ENCODE measurements at places on chromosomes 11 and 22.

DNA sequence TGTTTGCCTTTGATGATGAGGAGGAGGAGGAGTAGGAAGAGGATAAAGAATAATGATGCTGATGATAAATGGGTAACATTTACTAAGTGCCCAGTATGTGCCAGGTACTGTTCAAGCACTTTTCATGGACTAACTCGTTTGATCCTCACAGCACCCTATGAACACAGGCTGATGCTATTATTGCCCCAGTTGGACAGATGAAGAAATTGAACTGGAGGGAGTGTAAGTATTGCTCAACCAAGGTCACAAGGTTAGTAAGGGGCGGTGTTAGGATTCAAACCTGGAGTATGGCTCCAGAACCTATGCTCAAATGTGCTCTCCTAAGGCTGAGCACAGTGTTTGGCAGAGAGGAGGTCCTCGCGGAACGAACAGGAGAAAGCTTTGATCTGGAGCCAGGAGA is 78.6 kb downstream of the SYN3 start:
- DNase-seq: no peak

DNA sequence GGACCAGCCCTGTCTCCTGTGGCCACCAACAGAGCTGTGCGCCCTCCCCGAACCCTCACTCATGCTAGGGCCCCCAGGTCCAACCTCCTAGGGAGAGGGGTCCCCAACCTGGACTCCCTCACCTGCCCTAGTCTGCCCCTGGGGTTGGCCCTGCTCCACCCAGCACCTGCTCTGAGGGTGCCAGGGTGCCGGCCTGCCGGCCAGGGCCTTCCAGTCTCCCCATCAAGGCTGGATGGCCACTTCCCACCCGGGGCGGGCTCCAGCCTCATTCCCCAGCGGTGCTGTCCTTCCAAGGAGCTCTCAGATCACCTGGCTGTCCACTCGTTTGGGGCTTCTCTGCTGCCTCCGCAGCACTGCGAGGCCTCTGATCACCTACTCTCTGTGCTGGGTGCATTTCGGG is 39.1 kb downstream of the CDKN1C start:
- no peak for DNase-seq

GRCh38 chr11:90134478-90135003 is at the start of gene NAALAD2:
Gene NAALAD2 (plus strand): TSS chr11:90134663. CDS start chr11:90134759, 96 bp downstream.
- DNase-seq: peak; percentile 51

- no peak for DNase-seq
These were observed 34.1 kb downstream of the ARAP1 start for GRCh38 chr11:72718101-72718501.

DNA sequence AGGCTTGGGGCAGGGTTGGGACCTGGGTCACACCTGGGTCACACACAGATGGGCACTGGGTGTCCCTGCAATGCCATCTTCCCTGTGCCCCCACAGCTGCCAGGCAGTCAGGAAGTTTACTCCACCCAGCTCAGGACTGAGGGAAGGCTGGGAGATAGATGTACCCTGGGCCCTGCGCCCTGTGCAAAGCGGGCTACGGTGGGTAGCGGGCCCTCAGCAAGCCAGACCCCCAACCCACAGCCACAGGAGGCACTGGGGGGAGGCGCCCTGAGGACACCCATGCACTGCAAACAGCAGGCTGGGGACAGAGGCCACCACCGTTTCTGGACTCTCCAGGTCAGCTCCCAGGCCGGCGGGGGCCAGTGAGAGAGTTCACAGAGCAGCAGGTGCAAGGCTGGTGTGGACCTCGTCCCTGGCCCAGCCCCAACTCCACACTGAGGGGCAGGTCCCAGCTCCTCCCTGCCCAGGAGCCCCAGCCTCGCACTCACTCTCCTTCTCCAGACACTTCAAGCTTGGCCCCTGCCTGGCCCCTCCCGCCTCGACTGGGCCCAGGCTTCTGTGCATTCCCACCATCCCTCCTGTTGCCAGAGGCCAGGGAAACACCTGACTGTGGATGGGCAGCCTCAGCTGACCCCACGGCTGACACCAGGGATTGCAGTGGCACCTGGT is 4.9 kb downstream of the DUSP8 start:
- DNase-seq: no peak

- no peak for DNase-seq
These were observed 484.6 kb downstream of the OPCML start for GRCh38 chr11:133047771-133048115.

DNA sequence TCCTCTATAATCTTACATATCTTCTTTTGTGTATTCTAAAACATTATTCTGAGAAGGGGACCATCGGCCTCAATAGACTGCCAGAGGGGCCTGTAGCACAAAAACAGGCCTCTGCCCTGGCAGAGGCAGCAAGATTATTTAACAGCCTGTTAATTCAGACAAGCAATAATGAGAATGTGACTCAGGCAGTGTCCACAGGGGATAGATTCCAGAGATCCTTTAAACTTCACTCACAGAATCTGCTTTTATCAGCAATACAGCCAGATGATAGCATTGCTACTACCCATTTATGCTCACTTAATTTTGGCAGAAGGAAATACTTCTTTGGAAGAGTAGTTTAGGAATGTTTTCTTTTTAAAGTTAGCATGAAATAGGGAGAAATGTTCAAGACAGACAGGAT is 44.9 kb downstream of the AAMDC start:
- DNase-seq: no peak

DNA sequence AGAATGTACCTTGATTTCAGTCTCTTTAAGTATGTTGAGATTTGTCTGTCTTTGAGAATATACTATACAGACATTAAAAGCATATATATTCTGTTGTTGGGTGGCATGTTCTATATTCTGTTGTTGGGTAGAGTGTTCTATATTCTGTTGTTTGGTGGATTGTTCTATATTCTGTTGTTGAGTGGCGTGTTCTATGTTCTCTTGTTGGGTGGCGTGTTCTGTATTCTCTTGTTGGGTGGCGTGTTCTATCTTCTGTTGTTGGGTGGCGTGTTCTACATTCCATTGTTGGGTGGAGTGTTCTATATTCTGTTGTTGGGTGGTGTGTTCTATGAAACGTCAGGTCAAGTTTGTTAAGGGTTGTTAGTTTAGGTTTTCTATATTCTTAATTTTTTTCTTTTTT is 27.1 kb upstream of the CTTN start:
- DNase-seq: no peak

Measured in SW480 (cell line).